Activated T-cell treated with anti-CD3 and anti-CD28 coated beads for 1 hour (primary cell): ENCODE measurements at places on chromosomes 7 and 10.

- no peak for DNase-seq
These were observed 129.7 kb downstream of the MARCHF5 start for GRCh38 chr10:92420546-92421275.

GRCh38 chr10:112583236-112583939, 136.4 kb downstream of the VTI1A start:
- no peak for DNase-seq

- DNase-seq = no peak
These were observed 11.4 kb upstream of the TACR2 start for GRCh38 chr10:69428165-69428564.

DNA sequence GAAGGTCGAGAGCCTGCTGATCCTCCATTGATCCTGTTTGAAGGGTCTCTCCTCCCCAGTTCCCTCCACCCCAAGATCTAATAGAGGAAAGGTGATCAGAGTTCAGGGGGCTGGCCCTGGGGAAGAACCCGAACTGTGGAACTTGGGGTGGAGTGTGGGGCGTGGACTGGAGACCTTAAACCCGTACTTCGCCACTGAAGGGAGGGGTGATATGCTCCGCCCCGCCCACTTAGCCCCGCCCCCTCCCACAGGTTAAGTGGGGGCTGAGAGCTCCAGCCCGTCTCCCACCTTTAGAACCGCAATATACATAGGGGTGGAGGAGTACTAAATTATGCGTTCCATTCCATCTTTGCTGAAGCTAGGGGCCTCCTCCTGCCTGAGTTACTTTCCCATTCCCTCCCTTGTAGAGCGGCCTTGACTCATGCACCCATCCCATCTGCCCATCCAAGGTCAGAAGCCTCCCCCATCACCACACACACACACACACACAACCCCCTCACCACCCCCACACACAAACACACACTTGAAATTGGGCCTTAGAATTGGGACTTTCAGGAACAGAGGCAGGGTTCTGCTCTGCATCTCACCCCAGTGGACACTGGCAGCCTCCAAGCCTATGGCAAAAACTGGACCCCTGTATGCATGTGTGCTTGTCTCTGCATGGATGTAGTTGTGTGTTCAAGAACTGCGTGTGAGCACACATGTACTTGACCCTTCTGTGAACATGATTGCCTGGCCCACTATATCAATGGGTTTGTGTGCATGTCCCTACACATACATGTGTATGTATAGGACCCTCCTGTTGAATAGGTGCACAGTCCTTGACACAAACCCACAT, 991 bp downstream of the SEMA4G start:
- DNase-seq = peak; percentile 20

DNA sequence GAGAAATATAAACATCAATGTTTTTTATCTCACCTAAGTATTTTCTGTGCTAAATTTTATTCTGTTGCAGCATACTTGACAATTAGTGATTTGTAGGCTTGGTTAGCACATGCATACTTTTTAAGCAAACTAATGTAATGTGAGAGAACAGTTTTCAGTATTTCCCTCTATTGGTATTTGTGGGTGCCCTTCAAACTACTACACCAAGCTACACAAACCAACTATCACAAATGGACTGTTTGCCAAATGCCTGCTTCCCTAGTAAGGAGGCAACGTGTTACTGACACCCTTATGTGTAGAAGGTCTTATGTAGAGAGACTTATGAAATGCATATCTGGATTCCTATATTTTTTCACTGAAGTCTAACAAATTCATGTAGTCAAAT, 98.4 kb upstream of the FZD1 start:
- DNase-seq = no peak

DNA sequence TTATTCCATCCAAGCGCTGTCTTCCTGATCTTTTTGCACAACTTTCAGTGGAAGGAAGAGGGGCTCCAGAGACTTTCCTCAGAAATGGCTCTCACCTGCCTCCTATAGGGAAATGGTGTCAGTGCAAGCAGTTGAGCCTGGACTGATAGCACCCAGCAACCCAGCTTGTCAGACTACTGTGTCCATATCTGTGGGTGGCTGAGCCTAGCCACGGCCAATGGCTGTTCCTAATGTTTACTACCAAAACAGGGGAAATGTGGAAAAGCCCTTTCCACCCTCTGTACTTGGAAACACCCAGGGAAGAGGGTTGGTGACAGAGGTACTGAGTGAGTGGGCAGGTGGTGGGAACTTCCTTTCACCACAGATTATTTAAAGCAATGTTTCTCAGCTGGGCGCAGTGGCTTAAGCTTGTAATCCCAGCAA, 4.3 kb upstream of the YKT6 start:
- DNase-seq = no peak

DNA sequence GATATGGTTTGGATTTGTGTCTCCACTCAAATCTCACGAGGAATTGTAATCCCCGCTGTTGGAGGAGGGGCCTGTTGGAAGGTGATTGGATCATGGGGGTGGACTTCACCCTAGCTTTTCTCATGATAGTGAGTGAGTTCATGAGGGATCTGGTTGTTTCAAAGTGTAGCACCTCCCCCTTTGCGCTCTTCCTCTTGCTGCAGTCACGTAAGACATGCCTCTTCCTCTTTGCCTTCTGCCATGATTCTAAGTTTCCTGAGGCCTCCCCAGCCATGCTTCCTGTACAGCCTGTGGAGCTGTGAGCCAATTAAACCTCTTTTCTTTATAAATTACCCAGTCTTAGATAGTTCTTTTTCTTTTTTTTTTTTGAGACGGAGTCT, 17.1 kb downstream of the CDNF start:
- no peak for DNase-seq

DNA sequence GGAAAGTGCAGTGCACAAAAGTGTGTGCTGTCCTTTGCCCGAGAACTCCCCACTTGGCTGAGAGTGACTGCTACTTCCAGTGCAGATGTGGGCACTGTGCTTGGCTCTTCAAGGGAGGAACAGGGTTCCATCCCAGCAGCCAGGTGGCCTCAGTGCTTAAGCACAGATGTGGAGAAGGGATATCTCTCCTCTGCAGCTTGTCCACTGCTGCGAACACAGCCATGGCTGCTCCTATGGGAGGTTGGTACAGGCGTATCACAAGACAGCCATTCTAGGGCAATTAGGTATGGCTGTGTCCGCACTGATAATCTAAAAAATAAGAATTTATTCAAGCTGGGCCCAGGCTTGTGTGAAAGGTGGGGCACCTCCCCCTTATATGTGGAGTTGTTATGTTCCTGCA, 66.6 kb downstream of the GLCCI1 start:
- no peak for DNase-seq

- no peak for DNase-seq
These were observed 275.4 kb downstream of the GLRX3 start for GRCh38 chr10:130411496-130412085.
